ENCODE measurements at places on chromosomes 12 and 14.

GRCh38 chr12:53217051-53217930 lies 10.2 kb upstream of the ITGB7 start:
- DNase-seq = no peak

DNA sequence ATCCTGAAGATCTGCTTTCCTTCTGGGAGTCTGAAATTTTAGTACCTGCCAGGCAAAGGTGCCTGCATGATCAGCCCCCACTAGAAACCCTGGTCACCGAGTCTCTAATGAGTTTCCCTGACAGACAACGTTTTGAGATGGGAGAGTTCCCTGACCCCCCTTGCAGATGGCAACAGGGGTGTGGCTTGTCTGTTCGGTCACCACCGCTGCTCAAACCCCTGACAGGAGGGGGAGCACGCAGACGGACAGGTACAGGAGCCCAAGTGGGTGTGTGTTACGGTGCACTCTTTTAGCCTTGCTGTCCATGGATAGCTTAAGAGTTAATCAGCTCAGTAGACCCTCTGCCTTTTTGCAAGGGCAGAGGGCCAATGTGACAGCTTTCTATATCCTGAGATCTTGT lies 19.3 kb upstream of the CDKN3 start:
- DNase-seq = no peak

DNA sequence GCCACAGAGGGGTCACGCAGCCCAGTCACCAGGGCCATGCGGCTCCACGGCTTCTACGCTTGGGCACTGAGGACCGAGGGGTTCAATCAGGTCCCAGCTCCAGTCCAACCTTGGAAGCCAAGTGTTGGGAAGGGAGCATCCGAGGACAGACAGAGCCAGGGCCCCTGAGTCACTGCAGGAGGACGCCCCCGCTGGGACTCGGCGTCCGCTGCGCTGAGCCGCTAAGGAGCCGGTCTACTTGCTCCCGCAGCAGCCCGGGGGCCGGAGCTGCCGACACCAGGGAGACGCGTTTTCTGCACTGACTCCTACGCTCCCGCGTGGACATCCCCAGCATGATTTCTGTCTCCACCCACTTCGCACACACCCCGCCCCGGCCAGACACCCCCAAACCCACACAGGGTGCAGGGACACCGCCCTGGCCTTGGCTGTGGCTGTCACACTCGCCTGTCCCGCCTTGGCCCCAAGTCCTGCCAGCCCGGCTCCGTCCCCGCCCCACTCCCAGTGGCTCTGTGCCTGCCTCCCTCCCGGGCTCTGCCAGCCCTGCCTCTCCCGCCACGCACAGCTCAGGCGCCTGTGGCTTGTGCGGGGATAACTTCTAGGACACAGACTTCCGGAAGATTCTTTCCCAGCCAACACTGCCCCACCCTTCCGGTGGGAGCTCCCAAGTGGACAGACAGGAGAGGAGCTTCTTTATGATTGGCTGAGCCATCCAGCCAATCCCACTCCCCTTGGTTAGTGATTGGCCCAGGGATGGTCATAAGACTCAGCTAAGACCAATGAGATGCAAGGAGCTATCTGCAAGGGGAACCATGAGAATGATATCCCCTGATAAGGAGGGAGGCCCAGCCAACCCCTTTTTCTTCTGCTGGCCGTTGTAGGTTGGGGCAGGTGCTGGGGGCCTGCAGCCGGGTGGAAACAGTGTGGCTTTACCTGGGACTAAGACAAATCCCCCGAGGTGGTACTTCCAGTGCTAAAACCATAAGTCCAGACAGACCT lies 118.9 kb upstream of the SFSWAP start:
- DNase-seq = no peak

GRCh38 chr12:16962889-16963288 lies 356.9 kb upstream of the LMO3 start:
- DNase-seq = no peak

GRCh38 chr12:93146263-93146939 lies 217.3 kb upstream of the EEA1 start:
- peak; percentile 53 for DNase-seq

DNA sequence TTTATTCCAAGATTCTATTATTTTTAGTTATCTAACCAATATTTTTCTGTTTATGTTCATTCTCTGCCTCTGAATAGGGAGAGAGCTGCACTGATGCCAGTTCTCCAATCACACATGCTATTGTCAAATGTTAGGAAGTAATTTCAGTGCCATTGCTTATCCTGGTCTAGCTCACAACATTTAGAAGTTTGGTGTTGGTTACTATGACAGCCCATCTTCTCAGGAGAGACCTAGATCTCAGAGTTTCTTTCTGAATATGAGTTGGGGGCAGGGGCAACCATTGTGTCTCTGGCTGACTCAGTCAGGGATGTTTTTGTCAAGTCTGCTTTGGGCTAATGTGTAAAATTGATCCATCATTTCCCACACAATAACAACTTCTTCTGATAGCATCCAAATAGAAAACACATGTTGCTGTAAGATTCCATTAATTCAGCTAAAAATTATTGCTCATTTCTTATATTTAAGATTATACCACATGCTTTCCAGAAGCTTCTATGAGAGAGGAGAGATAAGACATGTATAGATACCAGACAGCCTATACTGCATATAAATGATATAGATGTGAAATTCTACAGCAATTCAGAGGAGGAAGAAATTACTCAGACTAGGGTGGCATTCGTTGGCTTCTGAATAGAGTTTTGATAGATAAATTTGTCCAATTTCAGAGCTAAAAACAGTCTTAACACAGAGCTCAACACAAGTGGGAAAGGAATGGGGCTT lies 64.8 kb downstream of the DACT1 start:
- no peak for DNase-seq

DNA sequence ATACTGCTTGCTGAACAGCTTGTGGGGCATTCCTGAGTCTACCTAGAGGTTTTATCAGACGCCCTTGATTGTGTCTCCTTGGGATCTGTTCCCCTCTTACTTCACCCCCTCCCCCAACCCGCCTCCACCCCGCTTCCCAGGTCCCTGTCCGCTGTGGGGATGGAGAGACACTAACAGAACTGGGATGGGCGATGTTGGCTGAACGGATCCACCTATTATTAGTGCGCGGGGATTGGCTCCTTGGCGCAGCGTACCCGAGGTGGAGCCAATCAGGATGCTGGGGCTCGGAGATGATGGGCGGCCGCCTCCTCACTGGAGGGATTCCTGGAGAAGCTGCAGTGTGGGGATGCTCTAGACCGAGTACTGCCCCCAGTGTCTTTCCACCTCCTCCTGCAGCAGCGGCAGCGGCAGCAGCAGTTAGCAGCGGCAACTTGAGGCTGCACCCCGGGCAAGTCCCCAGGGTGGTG lies at the start of gene SYT1:
Gene SYT1 (plus strand): TSS at position 372 of the 467 bp plus-strand sequence.
- DNase-seq = peak; percentile 38

- no peak for DNase-seq
Measured at GRCh38 chr14:39755269-39755878, 323.1 kb upstream of the FBXO33 start.

DNA sequence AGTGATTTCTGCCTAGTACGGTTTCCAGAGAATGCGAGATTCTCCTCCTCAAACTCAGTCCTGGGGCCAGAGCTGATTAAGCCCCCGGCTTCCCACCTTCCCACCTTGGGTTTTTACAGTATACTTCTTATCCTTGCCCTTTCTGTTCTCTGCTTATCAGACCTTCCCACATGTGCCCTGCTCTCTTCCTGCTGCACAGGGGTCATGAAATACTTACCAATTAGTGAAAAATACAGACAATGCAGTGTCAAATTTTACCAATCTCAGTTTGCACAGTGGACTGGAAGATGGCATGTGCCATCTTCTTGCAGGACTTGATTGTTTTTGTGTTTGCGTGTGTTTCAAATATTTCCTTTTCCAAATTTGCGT lies 14.7 kb downstream of the SUSD6 start:
- no peak for DNase-seq

- no peak for DNase-seq
Measured at GRCh38 chr12:5442251-5443006, 10.5 kb downstream of the NTF3 start.

DNA sequence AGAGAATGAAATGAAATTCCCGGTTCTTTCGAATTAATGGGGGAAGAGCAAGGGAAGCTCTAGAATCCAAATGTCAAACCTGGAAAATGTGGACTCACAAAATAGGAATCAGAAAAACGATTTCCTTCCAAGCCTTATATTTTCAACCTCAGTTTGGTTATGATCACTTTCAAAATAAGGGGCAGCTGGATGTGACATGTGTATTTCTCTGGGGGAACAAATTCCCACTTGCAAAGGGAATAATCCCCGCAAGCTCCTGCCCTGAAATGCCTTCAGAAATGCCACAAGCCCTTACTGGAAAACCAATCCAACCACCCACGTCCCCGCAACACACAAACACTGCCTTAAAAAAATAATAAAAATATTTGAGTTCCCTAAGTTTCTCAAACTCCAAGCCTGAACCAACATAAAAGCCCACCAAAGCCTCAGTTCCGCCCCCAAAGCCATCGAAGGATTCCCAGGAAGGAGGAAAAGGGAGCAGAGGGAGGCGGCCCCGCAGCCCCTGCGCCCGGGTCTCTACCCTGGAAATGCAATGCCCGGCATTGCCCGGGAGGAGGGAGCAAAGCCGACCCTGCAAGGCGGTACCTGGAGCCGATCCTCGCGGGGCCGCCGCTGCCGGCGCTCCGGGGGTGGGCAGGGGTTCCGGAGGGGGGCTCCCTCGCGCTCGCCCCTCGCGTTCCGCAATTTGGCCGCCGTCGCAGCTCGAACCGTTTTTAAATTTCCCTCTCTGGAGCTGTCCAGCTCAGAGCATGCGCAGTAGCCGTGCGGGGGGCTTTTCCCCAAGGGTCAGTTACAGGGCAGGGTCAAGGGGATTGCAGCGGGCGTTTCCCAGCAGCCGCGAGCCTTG lies at the start of gene FOXN4:
Gene FOXN4 (minus strand): TSS at position 751 of the 847 bp plus-strand sequence. CDS start 963 bp downstream, outside the sequence.
- DNase-seq = no peak

DNA sequence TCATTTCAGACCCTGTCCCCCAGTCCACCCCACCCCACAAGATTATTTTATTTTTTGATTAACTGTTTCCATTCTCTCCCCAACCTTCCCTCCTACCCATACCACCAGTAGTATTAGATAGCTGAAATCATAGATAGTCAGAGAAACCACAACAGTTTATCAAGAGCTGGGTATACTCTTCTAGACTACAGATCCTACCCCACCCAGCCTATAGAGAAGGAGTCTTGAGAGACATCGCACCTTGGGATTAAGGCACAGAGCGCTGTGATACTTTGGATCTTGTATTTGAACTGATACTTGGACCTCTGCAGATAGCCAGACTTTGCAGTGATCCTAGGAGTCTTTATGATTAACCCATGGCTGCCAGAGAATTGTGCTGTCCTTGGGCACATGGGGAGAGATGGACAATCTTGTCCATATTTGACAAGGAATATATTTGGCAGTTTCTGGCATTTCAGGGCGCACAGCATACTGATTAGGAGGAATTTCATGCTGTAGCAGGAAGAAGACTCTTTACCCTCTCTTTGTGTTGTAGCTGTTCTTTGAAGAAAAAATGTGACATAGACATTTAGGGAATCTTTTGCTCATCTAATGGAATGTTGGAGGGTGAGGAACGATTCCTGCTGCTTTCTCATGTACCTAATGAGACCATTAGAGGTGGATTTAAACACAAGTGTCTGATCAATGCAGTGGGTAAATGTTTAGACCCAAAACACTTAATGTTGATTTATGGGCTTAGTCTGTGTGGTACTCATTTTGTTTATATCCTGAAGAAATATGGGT lies 982 bp downstream of the RBMS2 start:
- no peak for DNase-seq

DNA sequence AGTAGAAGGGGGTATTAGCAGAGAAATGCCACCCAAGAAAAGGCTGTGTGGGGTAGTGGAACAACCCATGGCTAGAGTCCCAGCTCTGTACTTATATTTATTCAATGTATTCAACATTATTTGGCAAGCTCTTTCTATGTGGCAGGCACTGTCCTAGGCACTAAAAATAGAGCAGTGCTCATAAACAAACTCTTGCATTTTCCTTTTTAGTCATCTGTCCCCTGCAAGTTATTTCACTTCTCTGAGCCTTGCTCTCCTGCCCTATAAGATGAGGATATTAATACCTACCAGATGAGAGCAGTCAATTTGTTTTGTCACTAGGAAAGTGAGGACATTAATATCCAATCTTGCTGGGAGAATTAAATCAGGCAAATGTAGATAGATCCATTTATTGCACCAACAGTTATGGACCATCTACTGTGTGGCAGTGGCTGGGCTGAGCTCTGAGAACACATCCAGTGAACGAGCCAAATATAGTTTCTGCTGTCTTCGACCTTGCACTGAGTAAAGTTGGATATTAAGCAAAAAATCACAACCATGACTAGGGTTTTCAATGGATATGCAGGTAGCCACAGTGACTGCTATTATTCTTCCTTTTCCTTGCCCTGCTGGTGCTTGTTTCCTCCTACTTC lies 314.3 kb upstream of the TBX3 start:
- DNase-seq = no peak

DNA sequence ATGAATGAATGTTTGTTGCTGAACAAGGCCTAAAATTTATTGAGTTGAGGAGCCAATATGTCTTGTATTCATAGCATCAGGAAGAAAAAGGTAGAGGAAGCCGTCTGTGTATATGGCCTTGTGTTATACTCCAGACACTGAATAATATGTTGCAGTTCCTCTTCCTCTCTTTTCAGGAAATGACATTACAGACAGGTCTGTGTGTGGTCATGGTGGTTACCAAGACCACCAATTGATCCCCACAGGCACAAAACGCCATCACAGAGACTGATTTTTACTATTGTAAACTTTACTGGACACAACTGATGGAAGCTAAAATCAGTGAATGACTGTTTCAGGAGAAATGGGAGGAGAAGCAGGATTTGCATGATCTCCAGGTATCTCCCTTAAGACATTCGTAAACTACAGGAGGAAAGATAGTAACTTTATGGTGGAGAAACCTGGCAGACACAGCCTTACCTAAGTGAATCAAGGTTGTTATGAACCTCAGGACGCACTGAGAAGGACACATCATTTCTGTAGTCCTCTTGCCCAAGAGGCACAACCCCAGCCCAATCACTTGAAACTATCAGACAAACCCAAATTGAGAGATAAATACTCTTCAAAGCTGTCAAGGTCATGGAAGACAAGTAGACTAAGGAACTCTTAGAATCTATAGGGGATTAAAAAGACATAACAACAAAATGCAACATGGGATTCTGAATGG lies 334.1 kb upstream of the RGS6 start:
- DNase-seq = no peak

GRCh38 chr14:58297412-58297761 lies 968 bp upstream of the ARID4A start:
- DNase-seq = no peak

GRCh38 chr12:110135806-110136205 lies 11.6 kb downstream of the IFT81 start:
- no peak for DNase-seq

DNA sequence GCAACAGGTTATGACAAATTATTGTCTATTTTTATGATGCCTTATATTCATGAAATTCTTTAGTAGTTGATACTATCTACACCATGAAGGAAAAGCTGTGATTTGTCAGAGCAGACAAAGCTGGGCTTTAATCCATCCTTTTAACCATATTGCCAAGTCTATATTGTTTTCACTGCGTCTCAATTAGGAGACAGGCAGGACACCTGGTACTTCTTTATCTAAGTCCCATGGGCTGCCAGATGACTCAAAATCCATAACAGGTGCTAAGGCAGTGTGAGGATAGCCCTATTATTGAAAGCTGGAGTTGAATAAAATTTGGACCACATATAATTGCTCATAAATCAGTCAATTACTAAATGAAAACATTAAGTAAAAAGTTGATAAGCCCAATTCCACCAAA lies 22.6 kb downstream of the INSM2 start:
- DNase-seq = no peak
